GF-D8 (cell line): ENCODE measurements at places on chromosomes 4 and X.

DNA sequence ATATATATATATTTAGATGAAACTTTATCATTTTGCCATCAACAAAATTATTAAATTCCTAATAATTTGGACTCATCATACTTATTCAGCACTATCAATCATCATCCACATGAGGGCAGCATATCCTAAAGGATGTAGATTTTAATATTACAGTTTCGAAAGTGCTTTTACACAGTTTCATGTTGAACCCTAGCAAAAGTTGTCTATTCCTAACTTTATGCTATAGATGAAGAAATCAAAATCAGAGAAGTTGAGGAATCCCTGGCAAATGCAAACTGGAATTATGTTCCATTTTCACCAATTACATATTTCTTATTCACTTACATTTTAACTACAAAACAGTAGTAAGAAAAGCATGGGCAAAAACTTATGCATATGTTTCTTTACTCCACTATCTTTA is 36.6 kb upstream of the UGT2A1 start:
- no peak for DNase-seq

GRCh38 chrX:18549643-18550042 is 122.3 kb downstream of the RS1 start:
- no peak for DNase-seq

DNA sequence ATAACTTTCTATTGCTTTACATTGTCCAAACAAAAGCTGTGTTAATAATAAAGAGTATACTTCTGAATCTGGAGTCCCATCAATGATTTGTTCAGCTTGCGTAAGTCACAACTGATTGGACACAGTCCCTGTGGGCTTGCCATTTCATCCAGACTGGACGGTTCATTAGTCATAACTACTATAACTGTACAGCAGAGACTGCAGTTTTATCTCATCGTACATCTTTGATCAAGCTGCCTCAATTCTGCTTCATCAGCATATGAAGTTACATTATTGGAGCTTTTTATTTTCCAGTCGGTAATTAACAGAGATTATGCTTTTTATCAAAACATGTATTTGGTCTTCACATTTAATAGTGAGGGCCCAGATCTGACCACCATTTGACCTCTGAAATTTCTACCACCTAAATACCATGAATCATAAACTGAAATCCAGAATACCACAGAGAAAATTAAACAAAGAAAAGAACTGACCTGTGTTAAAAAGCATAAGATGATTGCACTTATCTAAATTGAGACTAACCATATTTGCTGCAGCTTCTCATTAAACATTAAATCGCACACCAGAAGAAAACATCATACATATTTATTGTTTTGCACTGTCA is 12.5 kb upstream of the MAB21L2 start:
- DNase-seq, result no peak

DNA sequence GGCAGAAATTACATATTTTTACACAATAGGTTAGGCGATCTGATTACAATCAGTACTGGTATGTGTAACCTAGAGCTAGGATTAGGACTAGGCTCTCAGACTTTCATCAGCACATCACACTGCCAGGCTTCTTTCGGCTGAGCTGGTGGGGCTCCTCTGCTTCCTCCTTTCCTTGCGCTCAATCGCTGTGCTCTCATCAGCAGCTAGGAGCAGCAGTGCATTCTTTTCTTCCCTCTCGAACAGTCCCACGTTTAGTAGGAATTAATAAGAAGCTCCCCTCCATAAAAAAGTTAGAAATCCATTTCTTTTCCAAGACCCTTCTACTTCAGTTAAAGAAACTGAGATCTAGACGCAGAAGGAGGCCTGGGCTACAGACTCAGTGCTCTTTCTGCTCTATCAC is 350.4 kb downstream of the SPRY1 start:
- DNase-seq, result no peak

DNA sequence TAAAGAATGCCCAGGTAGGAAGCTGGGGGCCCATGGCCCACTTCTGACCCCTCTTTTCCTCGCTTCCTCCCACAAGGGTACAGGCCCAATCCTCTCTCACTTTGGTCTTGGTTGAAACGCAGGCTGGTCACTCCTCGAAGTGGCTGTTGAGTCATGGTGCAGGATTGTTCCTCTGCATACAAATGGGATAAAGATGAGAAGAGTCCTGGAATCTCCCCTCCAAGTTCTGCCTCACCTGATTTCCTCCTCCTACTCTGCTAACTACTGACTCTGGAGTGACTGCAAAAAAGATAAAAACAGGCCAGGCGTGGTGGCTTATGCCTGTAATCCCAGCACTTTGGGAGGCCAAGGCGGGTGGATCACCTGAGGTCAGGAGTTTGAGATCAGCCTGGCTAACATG is 1.7 kb downstream of the WDR45 start:
- DNase-seq, result no peak

- DNase-seq, result no peak
Measured at GRCh38 chrX:101764538-101764937, 104.9 kb upstream of the ARMCX2 start.

GRCh38 chrX:101430457-101431078 is 22.5 kb downstream of the HNRNPH2 start:
- no peak for DNase-seq
